ENCODE measurements at places on chromosomes 16 and 17.
A peak's percentile ranks its signal among the peaks of the same experiment; 100 is the strongest.

DNA sequence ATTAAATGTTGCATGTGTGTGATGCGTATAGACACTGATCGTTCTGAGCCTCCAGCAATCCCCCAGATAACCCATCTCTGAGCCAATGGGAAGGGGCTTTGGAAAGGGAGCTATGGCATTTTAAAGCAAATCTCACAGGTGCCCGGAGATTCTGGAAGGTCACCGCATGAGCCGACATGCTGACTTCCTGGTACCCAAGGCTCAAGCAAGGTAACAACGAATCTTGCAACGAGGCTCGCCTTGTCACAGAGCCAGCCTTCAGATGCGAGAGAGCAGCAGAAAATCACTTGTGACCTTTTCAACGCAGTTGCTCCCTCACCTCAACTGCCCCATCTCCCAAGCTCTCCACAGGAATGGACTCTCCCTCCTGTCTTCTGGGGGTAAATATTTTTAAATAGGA is 154.8 kb upstream of the CDH5 start:
- no peak for DNase-seq

- DNase-seq: no peak
Observed at GRCh38 chr17:46727572-46728348, 90.7 kb downstream of the WNT3 start.

DNA sequence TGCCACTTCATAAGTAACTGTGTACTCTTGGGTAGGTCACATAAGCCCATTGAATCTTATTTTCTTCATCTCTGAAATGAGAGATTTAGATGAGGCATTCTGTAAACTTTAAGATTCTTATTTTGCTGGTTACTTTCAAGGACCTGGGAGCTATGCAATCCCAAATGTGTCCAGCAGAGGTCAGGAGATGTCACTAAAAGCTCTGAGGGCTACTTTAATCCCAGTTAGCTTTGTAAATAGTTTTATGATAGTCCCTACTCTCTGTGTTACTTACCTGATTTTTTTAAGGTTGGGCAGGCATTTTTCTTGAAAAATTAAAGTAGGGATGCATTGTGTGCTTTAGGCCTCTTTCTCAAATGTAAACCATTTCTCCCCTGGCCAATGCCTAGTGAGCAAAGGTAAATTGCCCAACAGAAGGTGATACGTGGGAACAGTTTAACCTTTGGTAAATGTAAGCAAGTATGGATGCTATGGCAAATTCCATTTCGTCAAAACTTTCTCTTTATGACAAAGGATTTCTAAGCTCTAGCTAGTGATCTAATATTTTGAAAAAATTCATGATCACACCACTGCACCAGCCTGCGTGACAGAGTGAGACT is 57.1 kb upstream of the WSB1 start:
- DNase-seq: peak; percentile 48

DNA sequence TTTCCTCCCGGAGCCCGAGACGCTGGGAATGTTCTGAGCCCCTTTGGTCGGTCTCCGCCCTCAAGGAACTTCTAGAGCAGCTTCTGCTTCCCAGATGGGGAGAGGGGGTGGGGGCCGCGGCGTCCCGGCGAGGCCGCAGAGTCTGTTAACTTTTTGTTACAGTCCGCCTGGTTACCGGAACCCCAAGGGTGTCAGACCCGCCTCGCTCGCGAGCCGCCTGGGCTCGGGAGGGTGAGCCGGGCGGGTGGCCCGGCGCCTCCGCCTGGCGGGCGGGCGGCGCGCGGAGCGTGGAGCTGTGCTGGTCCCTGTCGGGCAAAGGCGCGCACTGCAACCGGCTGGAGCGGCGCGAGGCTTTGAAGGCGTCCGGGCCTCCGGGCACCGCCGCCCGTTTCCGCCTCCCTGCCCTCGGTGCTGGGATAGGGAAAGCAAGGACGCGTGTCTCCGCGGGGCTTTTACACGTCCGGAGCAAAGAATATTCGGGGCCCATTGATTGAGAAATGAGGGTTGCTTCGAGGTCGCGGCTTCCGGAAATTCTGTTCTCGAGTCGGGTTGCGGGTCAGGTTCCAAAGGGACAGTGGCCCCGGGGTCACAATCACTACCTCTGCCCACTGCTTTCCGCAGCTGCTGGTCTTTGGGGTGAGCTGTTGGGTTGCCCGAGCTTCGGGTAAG is 1.7 kb downstream of the HS3ST3B1 start:
- peak; percentile 57 for DNase-seq

DNA sequence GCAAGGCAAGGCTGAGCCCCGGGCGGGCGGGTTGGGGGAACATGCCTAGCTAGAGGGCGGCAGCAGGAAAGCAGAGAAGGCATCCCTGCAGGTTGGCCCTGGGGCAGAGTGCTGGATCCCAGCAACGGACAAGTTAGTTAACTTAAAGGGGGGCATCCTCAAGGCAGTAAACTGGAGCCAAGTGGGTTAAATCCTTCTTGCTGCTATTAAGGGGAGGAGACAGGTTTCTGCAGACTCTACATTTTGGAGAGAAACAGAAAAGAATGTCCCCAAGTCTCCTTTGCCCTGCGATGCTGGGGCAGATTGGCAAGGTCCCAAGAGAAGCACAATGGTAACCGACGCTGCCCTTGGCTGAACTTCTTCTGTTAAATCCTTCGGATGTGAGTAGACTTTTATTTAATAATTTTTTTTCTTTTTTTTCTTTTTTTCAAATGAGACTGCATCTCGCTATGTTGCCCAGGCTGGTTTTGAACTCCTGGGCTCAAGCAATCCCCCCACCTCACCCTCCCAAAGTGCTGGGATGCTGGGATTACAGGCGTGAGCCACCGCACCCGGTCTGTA is 14.0 kb downstream of the ATP5PD start:
- DNase-seq: no peak

DNA sequence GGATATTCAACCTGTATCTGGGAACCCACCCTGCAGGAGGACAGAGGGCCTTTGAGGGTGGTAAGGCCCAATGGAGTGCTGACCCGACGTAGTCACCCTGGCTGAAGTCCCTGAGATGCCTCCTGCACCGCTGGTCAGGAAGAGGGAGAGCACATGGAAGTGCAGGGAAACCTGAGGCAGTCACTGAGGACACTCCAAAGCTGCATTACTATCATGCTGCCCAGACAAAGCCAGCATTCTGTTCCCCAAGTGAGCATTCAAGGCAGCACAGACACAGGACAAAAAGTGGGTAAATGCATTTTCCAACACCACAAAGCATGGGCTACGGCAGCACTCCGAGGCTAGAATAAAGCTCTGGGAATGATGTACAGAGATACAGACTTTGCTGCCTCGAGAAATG is 46.8 kb upstream of the BCAR1 start:
- DNase-seq: no peak

DNA sequence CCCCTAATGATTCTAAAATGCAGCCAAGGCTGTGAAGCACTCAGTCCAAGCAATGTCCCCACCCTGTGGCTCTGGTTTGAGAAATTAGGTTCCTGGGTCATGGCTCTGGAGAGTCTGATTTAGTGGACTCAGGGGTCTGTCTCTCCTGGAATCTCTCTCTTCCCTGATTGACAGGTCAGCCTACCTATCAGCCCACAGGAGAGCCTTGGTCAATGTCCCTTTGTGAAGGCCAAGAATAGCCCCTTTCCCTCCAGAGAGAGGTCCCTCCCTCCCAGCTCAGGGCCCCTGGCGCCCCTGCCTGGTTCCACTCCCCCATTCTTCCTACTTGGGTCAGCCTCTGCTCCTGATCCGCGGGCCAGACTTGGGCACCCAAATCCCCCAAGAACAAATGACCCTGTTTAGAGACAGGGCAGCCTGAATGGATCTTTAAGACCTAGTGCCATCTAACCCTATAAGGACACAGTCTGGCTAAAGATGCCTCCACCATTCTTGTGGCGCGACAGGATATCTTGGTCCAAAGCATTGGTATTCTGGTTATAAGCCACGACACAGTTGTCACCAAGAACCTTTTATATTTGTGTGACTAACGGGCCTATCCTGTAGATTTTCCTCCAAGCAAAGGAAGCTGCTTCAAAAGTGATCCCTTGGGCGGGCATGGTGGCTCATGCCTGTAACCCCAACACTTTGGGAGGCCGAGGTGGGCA is 38.3 kb upstream of the PRSS54 start:
- DNase-seq: no peak

DNA sequence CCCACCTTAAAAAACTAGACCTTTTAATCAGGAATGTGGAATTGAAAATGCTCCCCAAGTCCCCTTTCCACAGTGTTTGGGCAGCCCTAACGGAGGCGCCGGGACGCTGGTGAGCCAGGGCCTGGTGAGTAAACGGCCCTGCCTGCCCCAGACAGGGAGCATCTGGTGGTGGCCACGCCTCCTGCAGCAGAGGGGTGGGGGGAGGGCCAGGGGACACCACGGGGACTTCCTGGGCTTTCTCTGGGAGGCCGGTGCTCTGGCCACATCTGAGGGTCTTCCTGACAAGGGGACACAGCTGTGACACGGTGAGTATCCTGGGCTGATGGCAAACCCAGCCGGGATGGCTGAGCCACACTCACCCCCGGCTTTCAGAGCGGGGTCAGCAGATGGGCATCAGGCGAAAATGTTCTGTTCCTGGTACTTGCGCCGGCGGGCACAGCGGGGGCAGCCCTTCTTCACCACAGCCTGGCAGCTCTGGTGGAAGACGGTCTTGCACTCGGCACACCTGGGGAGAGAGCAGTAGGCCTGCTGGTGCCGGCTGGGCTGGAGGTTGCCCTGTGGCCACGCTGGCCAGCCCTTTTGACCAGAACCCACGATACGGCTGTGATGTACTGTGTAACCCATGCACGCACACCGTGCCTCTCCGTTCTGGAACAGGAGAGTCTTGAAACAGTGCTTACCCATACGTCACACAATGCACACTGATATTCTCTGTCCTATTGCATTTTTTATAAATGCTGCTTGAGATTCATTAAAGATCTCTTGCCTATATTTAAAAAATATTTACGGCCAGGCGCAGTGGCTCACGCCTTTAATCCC is 5.0 kb upstream of the ARHGAP27 start:
- no peak for DNase-seq

- DNase-seq: no peak
Observed at GRCh38 chr17:18070861-18071340, 16.8 kb upstream of the DRG2 start.

- DNase-seq: no peak
Observed at GRCh38 chr16:56352351-56353053, 72.8 kb downstream of the AMFR start.

DNA sequence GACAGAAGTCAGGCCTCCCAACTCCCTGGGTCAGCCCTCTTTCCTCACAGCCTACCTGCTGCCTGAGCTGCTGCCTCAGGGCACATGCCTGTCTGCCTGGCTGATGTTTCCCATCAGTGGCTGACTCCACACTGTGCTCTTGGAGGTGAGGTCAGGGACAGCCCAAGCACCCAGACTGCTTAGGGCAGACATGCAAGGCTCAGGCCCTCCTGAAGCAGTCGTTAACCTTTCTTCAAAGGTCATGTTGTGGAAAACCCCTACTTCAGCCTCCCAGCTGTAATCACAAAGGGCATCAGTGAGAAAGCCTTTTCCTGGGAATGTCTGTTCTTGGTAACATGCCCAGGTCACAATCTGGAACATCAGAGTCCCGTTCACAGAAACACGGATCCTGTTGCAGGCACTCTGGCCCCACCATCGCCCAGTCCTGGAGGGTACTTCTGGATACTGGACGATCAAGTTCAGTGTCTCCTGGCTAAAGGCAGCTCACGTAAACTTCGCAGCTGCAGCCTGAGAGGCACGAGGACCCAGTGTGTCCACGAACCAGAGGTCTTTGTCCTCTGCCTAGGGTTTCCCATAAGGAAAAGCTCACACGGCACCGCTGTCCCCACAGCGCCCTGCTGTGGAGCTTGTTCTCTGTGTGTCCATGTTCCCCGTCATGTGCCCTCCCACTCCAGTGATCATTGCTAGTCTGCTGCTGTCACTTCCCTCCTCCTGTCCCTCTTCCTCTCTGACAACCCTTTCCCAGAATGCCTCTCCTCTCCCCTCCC is 54.9 kb downstream of the GNAO1 start:
- DNase-seq: no peak

GRCh38 chr17:29168079-29168758 is 12.0 kb downstream of the MYO18A start:
- no peak for DNase-seq

- DNase-seq: no peak
Observed at GRCh38 chr16:57944970-57945739, 25.8 kb downstream of the CNGB1 start.

DNA sequence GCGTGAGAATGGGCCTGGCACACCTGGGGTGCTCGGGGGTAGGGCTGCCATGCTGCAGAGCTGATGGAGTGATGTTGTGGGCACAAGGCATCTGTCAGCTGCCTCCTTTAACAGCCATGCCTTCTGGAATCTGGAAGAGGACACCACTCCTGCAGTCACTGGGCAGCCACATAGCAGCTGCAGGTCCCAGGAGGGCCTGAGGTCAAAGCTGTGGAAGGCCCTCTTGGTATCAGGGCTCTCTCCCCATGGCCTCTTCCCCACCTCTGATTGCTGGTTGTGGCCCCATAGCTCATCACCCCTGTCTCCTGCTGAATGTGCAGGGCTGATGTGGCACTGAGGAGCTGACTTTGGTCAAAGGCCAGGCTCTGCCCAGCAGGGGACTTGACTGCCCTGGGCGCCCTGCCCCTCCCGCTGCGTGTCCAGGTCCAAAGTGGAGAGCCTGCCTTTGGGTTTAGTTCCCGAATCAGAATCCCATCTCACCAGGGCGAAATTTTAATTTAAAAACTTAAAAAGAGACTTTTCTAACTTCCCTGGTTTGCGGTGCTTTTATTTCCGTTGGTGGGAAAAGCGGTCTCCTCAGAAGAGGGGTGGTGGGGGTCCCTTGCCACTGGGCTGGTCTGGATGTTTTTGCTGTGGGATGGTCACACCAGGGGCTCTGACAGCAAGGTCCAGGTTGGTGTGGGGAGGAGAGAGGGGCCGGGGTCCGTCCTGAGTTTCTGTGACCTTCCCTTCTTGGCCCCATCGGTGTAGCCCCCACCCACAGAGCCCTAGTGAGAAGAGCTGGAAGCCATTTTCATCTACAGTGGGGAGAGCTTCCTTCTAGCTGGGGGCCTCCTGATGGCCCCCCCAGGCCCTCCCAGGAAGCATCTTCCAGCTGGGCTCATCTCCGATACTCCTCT is 5.9 kb downstream of the UBALD2 start:
- DNase-seq: no peak

DNA sequence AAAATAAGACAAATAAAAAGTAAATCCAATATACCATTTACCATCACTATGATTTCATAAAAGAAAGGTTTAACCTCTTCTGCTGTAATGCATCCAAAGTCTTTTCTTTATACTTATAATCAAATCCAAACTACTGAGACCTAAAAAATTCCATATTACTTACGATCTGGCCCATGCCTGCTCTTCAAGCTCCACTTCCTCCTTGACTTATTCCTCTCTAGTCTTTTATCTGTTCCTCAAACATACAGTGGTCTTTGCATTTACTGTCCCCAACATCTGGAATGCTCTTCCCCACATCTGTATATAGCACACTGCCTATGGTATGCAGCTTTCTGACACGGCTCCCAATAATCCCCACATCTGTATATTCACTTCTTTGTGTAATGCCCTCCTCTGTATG is 33.8 kb downstream of the PCTP start:
- DNase-seq: no peak

DNA sequence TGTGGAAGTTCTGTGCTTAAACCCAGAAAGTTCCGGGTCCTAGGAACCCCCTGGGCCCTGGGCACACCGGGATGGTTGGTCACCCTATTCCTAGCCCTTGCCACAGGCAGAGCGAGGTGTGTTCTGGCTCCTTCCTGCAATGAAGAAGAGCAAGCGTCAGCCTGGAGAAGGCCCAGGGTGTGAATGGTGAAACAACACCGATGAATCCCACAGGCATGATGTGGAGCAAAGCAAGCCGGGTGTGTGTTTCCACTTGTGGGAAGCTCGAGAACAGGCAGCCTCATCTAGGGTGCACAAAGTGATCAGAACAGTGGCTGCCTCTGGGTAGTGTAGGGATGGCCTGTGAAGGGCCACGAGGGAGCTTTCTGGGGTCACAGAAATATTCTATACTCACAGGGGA is 13.8 kb downstream of the KCNG4 start:
- no peak for DNase-seq
